ENCODE measurements at places on chromosomes 12 and 14.

DNA sequence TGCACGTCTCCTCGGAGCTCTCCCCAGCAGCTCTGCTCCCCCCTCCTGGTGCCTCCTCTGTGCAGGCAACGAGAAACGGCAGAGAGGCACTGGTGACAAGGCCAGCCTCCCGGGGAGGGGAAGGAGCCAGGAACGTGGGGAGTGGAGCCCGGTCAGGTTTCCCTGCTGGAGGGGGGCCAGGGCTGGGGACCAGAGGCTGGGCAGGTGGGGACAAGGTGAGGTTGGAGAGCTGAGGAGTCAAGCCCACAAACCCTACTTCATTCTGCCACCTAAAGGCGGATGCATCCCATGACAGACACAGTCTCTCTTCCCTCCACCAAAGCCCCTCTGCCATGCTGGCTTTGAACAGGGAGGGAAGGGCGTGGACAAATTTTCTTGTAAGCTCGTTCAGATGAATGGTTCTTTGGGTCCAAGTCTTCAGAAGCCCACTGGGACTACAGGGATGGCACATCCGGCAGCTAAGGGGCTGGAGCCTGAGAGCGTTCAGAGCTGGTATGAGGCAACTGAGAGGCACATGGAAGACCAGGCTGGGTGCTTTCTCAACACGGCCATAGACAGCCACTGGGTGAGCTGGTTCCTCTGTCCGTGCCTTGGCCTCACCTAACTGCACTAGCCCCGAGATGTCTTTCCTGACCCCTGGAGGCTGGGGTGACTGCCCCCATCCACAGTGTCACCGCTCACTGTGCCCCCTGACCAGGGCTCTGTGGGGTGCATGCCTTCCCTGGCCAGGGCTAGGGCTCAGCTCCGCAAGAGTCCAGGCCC lies 105.9 kb downstream of the RBM19 start:
- DNase-seq = no peak

- no peak for DNase-seq
Measured at GRCh38 chr14:88749139-88749538, 43.6 kb downstream of the EML5 start.

DNA sequence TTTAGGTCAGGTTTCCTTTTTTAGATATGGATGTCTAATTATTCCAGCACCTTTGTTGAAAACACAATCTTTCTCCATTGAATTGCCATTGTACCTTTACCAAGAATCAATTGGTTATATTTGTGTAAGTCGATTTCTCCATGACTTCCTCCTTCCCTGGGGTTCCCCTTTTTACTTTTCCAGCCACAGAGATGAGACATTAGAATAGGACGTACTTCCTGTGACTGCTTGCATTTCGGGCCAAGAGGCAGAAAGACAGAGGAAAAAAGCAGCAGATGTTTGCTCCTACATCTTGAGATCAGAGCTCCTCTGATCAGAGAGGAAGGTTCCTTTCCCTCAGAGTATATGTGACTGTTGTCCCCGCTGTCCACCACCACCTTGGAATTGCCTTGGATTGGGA lies 453.7 kb upstream of the RGS6 start:
- DNase-seq = no peak

DNA sequence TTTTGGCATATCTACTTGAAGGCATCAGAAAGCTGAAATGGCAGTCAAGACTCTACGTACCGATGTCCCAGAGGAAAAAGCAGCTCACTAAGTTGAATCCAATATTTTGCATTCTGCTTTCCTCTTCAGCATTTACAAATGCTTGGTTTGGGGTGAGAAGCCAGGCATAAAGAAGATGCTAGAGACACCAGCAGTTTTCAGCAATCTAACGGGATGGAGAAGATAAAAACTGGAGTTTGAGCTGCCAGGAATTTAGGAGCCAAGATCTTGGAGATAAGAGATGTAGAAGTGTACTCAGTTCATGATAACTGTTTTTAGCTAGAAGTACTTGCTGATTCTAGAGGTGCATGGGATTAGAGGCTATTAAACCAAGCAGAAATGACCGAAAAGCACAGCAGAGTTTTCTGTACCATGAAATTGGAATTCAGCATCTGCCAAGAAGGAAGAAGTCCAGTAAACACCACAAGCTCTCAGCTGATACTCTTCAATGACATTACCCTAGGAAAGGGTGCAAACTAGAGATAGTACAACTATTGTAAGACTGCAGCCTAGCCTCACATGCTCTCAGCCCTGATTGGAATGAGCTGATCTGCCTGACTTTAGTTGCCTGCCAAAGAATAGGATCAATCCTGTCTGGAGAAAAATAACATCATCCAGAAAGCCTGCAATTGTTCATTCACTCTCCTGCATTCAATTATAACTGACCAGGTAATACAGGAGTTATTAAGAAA lies 7.4 kb upstream of the ALDH1L2 start:
- DNase-seq = no peak

DNA sequence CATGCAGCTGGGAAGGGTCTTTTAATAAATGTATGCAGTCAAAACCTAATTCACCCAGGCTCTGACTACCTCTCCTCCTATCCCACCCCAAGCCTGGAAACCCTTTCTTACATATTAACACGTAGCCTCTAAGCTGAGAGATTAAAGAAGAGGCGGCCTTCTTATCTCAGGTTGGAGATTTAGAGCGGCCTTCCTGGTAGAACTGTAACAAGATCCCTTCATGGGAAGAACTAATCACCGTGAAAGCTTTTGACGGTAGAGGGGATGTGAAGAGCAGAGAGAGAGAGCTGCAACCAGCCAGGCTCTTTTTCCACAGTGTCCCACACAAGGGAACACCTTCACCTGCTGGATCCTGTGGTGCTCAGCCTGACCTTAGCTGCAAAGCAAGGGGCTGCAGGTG lies 367.4 kb downstream of the MED13L start:
- no peak for DNase-seq

- DNase-seq = no peak
Measured at GRCh38 chr12:19675361-19675760, 236.1 kb downstream of the AEBP2 start.

DNA sequence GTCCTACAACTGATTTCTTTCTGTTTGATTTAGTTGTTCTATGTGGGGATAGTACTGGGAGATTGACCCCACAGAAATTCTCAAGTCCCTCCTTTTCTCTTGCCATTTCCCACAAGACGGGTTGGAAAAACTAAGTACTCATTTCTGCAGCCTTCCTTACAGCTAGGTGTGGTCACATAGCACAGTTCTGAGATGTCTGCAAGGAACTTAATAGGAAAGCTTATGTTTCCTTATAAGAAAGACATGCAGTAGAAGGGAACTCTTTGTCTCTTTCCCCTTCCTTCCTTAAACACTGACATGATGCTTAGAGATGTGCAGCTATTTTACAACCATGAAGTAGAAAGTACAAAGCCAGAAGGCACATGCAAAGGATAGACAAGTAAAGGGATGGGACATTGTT lies 113.7 kb downstream of the PTPRR start:
- DNase-seq = no peak

GRCh38 chr12:124422142-124422569 lies 127.3 kb downstream of the RFLNA start:
- DNase-seq = no peak

- no peak for DNase-seq
Measured at GRCh38 chr14:83372271-83372670, 1838.6 kb upstream of the SEL1L start.

DNA sequence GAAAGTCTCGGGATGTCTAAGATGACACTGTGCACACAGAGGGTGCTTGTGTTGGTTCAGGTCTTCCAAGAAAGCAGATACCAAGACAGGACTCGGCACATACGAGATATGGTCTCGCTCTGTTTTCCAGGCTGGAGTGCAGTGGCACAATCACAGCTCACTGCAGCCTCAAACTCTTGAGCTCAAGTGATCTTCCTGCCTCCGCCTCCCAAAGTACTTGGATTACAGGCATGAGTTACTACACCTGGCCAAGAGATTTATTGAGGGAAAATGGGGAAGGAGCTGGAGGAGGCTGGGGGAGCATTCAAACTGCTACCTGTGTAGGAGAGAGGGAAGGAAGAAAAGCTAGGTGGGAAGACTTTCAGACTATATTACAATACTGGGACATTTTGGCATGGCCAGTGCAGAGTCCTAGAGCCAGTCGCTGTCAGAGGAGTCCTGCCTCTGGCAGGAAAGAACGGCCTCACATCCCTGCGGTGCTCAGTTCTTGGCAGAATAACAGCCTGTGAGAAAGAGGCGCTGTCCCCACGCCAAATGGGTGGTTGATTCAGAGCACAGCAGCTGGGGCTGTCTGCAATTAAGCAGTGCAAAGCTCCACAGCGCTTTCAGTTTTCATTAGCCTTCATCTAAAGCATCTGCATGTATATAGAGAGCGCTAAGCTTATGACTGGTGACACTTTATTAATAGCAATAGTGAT lies 18.3 kb downstream of the SLC17A8 start:
- no peak for DNase-seq

DNA sequence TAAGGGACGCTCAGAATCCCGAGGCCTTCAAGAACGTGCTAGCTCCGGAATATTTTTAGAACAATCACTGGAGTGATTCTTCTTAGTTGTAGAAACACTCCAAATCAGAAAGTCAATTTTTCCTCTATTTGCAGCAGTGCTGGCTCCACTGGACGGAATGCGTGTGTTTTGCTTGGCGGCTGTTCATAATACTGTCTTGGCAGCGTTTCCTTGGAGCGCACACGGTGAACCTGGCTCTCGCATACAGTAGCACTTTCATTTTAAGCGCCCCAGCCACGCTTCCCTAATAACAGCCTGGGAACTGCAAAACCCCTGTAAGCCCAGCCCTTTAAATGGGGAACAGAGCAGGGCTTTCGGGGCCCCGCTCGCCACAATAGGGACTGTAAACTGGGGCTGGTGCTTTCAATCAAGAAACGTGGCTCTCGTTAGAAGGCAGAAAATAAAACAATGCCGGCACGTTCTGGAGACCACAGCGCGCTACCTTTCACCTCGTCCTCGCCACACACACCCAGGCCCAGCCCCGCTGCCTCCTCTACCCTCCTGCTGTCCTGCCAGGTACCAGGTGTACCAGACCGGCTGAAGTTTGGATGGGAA lies 79.9 kb downstream of the BCL11B start:
- no peak for DNase-seq

DNA sequence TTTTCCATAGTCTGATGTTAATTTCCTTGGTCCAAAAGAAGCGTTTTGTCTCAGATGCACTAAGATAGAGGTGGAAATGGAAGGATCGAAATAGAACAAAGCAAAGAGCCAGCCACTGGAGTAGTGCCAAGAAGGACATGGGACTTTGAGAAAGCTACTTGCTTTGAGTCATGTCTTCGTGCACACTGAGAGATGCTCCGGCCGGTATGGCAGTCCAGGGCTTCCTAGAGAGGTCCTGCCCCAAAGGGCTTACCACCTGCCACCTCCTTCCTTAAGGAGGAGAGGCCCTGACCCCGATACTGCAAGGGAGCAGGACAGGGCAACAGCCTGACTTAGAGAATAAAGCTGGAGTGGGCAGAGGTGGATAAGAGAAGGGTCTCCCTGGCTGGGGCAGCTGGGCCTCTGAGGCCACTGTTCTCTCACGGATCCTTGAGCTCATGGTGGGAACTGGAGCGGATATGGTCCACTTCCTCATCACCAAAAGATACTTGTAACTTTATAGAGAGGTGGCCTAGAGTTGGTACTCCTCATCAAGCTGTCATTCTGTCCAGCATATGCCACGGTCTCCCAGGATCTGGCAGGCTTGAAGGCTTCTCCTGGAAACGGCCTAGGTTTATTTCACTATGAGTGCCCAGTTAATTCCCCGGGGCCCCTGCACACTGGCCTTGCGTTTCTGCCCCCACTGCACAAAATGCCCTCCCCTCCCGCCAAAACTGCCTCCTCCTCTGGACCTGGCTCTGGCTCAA lies 57.4 kb downstream of the FOXN3 start:
- no peak for DNase-seq

DNA sequence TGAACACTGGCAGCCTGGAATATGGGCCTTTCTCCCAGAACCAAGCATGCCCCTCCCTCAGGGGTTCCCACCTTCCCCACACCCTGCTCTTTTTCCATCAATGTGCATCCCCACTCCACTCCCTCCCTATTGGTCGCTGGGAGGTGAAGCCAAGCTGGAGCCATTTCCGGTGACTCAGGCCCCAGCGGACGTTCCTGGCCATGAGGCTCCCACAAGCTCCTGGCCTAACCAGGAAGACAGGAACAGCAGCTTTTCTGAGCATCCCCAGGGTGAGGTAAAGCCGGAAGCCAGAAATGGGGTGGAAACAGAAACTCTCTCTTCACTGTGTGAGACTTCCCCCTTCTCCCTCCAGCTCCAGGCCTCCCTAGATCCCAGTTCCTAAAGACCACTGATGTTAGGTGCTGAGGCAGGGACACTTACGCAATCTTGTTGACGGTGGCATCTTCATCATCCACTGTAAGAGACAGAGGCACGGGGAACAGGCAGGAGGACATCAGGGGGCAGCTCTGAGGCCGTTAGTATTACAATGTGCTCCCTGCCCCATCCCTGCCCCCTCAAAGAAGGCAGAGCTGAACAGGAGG lies 5.1 kb downstream of the LMBR1L start:
- DNase-seq = no peak

DNA sequence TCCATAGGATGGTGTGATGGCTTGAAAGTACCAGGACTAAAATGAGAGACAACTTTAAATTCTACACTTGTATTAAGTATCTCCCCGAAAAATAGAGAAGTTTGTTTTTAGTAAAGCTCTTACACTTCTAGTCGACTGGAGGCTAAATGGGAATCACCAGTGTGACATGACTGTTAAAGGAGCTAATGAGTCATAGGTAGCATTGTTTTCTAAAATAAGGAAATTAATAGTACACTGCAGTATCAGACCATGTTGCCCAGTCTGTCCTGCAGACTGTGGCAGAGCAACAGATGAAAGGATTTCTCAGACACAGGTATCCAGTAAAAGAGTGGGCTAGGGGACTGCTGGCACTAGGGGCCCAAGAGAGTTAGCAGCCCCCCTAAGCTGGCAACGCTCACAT lies 140.1 kb downstream of the TMEM117 start:
- no peak for DNase-seq

DNA sequence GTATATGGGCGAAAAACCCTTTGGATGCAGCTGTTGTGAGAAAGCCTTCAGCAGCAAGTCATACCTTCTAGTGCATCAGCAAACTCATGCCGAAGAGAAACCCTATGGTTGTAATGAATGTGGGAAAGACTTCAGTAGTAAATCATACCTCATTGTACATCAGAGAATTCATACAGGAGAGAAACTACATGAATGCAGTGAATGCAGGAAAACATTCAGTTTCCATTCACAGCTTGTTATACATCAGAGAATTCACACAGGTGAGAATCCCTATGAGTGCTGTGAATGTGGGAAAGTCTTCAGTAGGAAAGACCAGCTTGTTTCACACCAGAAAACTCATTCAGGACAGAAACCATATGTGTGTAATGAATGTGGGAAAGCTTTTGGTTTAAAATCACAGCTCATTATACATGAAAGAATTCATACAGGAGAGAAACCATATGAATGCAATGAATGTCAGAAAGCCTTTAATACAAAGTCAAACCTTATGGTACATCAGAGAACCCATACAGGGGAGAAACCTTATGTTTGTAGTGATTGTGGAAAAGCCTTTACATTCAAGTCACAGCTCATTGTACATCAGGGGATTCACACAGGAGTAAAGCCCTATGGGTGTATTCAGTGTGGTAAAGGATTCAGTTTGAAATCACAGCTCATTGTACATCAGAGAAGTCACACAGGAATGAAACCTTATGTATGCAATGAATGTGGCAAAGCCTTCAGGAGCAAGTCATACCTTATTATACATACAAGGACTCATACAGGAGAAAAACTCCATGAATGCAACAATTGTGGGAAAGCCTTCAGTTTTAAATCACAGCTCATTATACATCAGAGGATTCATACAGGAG lies 21.4 kb downstream of the ZNF268 start:
- no peak for DNase-seq
